ENCODE measurements at places on chromosomes 11 and 22. TPM values are rescaled to one million over a fixed set of nuclear protein-coding genes. Genes with fewer than 3 reads are reported as not detected.
A peak's percentile ranks its signal among the peaks of the same experiment; 100 is the strongest.

DNA sequence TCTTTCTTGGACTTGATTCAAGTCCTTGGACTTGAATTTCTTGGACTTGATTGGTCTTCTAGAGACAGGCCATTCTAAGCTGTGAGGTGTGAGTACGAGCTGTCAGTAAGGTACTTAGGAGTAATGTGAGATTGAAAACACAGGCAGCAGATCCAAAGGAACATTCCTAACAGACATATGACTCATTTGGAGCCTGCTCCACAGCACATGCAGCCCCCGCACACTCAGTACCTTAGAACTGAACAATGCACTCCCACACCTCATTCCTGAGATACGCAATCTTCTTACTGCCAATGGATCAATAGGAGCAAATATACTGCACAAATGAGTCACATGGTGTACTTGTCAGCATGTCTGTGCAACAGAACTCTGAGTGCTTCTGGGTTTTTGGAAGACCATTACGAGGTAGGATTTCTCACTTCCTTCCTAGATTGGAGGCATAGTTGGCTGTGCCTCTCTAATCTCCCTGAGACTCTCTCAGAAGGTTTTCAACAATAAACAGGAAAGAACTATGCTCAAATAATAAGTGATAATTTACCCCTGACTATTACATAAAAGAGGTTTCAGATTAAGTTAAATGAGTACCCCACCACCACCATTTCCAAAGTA lies 243.1 kb downstream of the KCNA4 start:
- DNase-seq: no peak

- DNase-seq: no peak
Observed at GRCh38 chr22:48138855-48139254, 1376.4 kb downstream of the TBC1D22A start.

DNA sequence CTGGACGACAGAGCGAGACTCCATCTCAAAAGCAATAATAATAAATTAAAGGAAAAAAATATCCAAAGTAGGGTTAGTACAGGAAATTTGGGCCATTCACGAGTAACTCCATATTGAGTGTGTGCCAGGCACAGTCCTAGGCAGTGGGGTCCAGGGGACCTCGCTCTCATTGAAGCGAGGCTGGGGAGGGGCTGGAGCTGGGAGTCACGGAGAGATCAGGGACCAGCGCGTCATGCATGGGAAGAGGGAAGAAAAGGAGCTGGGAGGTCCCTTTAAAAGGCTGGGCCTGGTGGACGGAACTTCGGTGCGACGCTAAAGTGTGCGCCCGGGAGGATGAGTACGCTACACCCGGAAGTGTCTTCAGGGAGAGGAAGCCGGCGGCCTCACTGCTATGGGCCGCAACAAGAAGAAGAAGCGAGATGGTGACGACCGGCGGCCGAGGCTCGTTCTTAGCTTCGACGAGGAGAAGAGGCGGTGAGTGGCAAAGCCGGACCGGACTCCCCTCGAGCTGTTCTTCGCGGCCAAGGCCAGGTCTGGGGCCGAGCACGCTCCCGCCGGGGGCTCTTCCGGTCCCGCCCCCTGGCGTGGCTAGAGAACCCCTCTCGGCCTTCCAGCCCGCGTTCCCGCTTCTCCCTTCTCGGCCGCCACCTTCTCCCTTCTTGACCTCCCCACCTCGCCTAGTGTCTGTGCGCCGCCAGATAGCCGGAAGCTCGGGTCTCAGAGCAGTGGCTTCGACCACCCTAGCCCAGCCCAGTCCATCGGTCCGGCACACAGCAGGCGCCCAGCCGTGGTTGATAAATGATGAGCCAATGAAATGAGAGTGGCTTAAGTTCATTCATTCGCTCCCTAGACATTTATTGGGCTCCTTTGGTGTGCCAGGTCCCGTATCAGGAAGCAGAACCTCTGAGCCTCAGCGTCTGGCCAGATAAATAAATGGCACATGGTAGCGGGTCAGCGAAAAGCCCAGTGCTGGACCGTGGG lies at the start of gene NOL12:
TSS of gene NOL12 (plus strand) at position 342 of the 981 bp plus-strand sequence. CDS start at position 392, 50 bp downstream.
- DNase-seq: peak; percentile 87

GRCh38 chr22:29313576-29314466 lies 1.7 kb downstream of the RASL10A start:
- DNase-seq: peak; percentile 63

- no peak for DNase-seq
Observed at GRCh38 chr11:122666743-122667142, 11.2 kb downstream of the UBASH3B start.

GRCh38 chr11:67260406-67260805 lies 5.9 kb upstream of the GRK2 start:
- DNase-seq: peak; percentile 26

- DNase-seq: no peak
Observed at GRCh38 chr11:102239911-102240310, 77.4 kb upstream of the BIRC3 start.

DNA sequence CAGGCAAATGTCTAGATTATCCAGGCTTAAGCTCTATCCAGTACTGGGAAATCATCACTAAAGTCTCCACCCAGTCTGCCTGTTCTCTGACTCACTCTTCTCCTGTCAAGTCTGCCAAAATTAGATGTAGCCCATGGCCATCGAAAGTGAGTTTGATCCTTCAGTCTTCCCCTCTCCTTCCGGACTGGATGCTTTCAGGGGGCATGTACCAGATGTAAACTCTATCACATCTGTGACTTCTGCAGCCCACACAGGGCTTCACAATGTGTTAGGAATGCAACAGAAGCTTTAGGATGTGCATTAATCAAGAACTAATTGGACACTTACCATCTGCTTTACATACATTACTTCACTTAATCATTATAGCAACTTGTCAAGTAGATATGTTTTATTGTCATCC lies 12.3 kb downstream of the ME3 start:
- no peak for DNase-seq

DNA sequence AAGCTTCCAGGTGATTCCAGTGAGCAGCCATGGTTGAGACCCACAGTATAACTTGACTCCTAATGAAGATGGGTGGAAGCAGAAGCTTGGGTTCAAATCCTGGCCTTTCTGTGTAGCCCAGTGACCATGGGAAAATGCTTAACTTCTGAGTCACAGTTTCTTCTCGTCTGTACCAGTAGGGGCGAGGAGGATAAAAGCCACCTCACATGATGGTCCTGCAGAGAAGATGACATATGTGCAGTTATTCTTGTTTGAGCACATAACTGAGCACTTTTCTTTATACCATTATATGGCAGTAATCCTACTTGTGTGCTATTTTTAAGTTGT lies 4.9 kb downstream of the TMEM109 start:
- no peak for DNase-seq

The THY1 gene
- total RNA-seq: 3.8 TPM

The PLAAT4 gene
- total RNA-seq: 36.7 TPM

The CRYAB gene
- total RNA-seq: 1,238 TPM

All from sciatic nerve (tissue), 2 donors.